ENCODE measurements at places on chromosomes 6 and 20. TPM values are rescaled to one million over a fixed set of nuclear protein-coding genes. Genes with fewer than 3 reads are reported as not detected.

Gene CAP2
- 47.5 TPM for total RNA-seq

Gene C20orf144
- total RNA-seq, result not detected

Gene NKX2-2
- not detected for total RNA-seq

Gene MYBL2
- total RNA-seq, result 3.1 TPM

Gene ULBP2
- not detected for total RNA-seq

Gene SOX18
- total RNA-seq, result 3.7 TPM

Gene APCDD1L
- 4.2 TPM for total RNA-seq

Gene CCN5
- total RNA-seq, result not detected

Gene THEMIS
- under 0.01 TPM for total RNA-seq
